Stimulated activated CD8-positive, alpha-beta memory T cell treated with anti-CD3 and anti-CD28 coated beads, Interleukin-4, amount 100 ng/mL, for 4 hours (primary cell): ENCODE measurements at places on chromosomes 16 and 17.

- no peak for DNase-seq
These were observed 961.9 kb downstream of the CDH8 start for GRCh38 chr16:61074324-61074723.

DNA sequence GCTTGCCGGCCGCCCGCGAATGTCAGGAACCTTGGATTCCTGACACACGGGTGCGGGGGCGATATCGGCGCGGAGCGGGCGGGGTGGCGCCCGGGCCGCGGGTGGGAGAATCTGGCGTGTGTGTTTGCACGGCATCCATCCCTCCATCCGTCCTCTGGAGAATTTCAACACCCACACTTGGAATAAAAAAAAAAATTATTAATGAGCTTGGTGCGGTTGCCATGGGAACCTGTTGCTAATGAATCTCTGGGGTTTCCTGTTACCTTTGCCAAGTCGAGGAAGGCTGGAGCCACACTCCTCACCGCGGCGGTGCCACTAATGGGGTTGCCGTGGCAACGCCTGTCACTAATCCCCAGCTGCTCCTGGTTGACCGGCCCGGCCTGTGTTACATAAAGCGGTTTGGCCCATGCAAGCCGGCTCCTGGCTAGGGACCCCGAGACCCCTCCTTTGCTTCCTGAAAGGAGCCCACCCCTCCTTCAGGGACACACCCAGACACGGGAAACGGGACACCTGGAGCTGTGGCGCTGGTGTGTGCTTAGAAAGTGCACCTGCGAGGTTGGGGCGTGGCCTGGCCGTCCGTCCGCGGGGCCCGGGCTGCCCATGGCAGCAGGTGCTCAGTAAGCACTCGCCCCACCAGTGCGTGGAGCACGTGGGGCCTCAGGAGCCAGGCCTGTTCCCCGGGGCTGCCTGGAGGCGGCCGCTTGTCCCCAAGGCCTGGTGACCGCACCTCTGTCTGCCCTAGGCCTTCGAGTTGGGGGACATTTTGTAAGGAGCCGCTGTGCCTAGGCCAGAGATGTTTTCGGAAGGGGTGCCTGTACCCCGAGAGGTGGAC lies 14.6 kb downstream of the CACNA1H start:
- DNase-seq, result no peak

DNA sequence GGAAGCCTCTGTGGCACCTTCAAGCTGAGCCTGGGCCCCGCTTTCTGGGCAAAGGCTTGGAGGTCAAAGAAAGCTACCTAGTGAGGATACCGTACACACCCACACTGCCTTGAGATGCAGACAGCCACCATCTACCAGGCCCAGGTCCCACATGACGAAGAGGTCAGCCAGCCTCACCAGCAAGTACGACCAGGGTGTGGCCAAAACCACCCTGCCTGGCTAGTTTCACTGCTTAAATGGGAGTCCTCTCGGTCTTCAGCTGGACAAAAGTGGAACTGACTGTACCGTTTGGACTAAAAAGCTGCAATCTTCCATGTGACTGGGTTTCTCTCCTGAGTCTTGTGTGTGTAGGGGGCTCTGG lies 21.6 kb downstream of the VASN start:
- DNase-seq, result no peak

DNA sequence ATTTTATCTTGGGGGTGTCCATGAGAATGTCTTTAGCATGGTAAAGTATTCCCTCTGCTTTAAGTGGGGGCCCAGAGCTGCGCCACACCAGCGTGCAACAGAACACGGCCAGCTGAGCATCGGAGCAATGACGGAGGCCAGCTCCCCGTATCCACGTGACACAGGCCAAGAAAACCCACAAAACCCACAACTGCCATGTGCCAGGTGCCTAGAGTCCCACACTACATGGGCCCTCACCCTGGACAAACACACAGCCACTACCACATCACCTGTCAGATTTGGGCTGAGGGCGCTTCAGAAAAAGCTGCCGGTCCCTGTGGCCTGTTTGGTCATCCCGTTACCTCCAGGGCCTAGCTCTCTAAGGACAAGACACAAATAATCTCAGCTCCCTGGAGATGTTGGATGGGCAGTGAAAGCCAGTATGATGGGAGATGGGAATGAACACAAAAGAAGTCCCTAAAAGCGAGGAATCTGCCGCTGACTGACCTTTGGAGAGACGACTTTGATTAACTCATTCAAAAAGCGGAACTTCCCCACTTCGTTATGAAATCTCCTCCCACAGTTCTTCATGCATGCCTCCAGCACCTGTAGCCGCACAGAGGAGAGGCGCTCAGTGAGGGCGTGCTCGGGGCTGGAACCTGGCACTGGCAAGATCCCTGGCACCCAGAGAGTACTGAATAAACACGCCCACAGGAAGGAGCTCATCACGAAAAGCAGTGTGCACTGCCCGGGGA lies 17.1 kb downstream of the GGA3 start:
- no peak for DNase-seq

DNA sequence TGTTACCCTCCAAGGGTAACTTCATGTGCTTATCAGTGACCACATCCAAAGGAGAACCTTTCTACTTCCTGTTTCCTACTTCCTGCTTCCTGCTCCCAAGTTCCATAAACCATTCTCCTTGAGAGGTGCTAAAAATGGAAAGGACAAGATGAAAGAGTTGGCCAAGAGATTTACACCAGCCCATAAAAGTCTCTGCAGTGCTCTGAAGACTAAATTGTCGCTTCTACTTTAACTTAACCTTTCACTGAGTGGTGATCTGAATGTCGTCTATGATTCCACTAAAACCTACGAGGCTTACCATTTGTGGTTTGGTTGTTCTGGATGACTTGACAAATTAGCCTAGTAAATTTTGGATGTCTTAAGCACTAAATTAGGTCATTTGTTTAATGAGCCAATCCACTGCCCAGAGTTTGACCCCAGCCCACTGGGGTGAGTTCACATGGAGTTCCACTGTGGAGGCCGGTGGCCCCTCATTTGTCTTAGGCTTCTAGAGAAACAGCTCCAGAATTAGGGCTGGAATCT lies 333.1 kb downstream of the FOXL1 start:
- no peak for DNase-seq

DNA sequence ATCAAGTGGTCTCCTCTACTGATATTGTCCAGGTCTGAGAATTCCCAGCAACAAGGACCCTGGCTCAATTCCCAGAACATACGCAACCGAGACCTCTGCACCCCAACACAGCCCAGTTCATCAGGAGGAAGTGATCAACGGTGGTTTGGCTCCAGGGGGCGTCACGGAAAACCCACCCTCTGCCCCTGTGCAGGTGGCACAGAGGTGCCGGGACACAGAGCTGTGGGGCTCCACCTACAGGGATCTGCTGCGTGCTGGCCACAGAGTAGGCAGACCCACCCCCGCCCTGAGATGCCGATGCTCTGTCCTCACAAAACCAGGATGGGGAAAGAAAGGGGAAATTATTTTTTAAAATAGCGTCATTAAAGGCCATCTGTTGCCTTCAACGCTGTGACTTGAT lies 69.6 kb downstream of the LMF1 start:
- no peak for DNase-seq

GRCh38 chr17:31060791-31061550 lies 33.8 kb upstream of the NF1 start:
- no peak for DNase-seq

GRCh38 chr17:71821511-71821910 lies 299.3 kb upstream of the SOX9 start:
- DNase-seq, result no peak

DNA sequence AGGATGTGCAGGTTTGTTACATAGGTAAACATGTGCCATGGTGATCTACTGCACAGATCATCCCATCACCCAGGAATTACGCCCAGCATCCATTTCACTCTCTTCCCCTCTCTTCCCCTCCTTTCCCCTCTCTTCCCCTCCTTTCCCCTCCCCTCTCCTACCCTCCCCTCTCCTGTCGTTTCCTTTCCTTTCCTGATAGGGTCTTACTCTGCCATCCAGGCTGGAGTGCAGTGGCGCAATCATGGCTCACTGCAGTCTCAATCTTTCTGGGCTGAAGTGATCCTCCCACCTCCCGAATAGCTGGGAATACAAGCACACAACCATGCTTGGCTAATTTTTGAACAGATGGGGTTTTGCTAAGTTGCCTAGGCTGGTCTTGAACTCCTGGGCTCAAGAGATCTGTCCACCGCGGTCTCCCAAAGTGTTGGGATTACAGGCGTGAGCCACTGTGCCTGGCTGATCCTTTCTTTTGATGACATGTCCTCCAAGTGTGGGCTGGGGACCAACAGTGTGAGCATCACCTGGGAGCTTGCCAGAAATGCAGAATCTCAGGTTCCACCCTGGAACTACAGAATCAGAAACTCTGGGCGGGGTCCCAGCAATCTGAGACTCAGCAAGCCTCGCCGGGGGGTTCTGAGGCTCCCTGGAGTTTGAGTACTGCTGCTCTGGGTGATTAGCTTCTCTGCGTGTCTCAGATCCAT lies 10.8 kb downstream of the ATP2C2 start:
- no peak for DNase-seq

DNA sequence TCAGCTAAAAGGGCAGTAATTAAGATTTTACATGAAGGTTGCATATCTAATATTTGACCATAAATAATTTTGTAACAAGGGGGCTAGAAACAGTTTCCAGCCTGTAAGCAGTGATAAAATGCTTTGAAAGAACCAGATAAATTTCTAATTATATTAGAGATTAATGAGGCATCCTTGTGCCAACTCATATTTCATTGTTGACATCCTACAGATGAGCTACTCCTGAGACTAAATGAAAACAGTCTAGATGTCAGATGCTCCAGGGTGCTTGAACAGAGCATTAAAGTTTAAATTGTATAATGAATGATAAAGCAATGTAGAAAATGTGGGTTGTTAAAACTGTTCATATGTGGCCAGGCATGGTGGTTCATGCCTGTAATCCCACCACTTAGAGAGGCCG lies 23.3 kb downstream of the IQCK start:
- DNase-seq, result no peak

- DNase-seq, result no peak
These were observed 86.8 kb downstream of the CCT6B start for GRCh38 chr17:34874478-34874877.

GRCh38 chr17:17726458-17727060 lies 45.3 kb downstream of the RAI1 start:
- DNase-seq, result no peak

DNA sequence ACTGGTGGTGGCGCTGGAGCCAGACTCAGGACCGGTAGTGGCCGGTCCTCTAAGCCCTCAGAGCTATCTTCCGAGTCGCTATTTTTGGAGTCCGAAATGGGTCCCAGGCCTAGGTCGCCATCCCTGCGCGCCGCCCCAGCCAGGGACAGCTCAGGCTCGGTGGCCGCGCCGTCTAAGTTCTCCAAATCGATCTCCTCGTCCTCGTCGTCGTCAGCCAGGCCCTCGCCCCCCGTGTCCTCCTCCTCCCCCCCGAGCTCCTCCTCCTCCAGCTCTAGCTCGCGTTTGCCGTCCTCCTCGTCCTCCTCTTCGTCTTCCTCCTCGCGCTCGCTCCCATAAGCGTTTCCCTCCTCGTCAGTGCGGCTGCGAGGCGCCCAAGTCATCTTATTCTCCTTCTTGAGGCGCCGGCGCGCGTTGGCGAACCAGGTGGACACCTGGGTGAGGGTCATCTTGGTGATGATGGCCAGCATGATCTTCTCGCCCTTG lies 1.6 kb downstream of the IRX3 start:
- no peak for DNase-seq

DNA sequence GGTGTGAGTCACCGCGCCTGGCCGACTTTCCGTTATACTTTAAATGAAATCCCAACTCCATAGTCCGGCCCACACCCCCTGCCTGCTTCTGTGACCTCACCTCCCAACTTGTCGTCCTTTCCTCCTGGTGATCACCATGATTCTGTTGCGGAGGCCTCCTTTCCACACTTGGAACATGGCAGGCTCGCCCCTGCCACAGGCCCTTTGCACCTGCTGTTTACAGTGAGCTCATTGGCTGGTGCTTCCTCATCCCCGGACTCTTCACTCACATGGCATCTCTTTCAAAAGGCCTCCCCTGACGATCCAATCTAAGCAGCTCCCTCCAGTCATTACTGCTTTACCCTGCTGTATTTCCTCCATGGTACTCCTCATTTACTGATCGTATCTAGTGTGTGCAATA lies 64.6 kb downstream of the RAP1GAP2 start:
- DNase-seq, result no peak

GRCh38 chr16:57379579-57379978 lies 7.3 kb downstream of the CX3CL1 start:
- DNase-seq, result no peak

GRCh38 chr16:74627506-74628220 lies 20.7 kb upstream of the GLG1 start:
- no peak for DNase-seq

DNA sequence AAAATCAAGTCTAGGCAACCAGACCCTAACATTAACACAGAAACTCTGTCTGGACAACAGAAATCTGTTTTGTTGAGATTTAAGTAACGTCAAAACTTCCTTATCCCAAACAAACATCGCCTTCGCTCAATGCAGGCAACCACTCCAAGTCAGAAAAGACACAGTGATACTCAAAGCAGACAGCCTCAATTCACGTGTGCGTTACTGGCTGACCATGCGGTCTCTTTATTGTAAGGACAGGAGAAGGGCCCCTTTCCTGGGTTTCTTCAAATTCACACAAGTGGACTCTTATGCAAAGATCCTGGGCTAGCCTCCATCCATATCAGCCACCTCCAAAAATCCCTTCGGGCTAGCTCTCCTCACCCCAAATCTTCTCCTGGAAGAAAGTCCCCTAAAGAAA lies 467.7 kb downstream of the SOX9 start:
- DNase-seq, result no peak

- no peak for DNase-seq
These were observed 1299.4 kb downstream of the TP53TG3F start for GRCh38 chr16:34758835-34759234.

- no peak for DNase-seq
These were observed 3.6 kb downstream of the MAP2K4 start for GRCh38 chr17:12024327-12024726.

DNA sequence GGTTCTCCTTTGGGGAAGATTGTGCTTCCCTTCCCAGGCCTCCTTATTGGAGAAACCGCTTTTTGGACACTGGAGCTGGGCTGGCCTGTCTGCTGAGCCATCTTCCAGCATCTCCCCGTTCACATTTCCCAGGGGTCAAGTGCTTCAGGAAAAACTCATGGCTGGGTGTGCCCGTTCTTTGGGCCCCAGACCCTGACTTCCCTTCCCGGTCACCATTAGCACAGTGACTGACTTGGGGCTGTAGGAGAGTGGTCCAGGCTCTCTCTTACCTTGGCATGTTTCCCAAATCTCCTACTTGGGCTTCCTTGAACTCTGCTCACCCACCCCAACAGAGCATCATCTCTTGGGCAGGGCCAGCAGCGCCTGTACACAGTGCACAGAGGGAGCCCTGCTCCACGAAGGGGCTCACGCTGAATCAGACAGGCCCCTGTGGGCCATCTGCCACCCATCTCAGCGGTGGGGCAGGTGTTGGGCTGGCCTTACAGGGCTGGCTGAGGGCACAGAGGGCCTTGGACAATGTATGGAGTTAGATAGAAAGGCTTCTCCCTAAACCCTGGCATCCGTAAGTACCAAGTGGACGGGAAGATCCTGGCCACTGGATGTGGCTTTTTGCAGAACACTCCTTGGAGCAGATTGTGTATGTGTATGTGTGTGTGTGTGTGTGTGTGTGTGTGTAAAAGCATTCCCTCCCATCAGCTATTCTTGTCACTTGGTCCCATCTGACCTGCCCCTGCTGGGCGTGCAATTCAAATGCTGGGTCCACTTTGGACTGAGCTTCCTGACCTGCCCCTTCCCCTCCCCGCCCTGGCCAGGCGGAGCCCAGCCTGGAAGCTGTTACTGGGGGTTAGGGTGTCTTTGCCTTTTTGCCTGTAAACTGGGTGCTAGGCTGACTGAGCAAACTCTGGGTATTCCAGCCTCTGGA lies 24.9 kb upstream of the CDC42EP4 start:
- DNase-seq, result no peak
